K562 (cell line): ENCODE measurements at places on chromosomes 13 and 19. TPM values are rescaled to one million over a fixed set of nuclear protein-coding genes. Genes with fewer than 3 reads are reported as not detected.

DNA sequence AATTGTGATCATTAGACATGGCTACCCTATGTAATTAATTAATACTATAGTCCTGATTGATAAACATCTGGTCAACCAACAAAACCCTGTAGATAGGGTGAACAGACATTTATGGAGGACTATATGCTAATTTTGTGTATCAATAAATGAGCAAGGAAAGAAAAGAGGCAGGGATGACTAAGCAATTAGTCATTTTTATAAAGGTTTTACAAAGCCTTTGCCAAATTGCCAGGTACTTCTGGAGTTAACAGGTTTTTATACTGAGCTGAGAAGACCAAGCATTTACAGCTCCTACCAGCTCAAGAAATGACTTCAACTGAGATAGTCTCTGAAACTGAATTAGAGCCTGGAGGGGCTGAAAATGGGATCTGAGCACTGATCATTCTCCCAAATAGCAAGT lies 186.8 kb upstream of the PRR20A start:
- no peak for DNase-seq

The FXYD3 gene
- 0.24 and 0.60 TPM in 2 replicates for total RNA-seq

The ZNF587 gene
- 33.9 and 35.1 TPM in 2 replicates for total RNA-seq

DNA sequence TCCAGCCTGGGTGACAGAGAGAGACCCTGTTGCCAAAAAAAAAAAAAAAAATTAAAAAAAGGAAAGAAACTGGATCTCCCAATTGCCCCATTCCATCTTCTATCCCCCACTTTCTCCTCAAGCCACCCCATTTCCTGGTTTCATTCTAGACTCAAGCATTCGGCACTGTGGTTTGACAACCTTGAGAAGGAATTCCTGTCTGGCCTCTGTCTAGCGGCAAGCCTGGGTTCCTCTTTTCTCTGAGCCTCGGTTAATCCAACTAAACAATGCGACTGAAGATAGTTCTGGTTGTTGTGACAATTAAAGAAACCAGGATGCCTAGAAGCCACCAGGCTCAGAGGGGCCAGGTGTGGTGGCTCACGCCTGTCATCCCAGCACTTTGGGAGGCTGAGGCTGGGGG lies 3.3 kb upstream of the C3 start:
- no peak for DNase-seq

DNA sequence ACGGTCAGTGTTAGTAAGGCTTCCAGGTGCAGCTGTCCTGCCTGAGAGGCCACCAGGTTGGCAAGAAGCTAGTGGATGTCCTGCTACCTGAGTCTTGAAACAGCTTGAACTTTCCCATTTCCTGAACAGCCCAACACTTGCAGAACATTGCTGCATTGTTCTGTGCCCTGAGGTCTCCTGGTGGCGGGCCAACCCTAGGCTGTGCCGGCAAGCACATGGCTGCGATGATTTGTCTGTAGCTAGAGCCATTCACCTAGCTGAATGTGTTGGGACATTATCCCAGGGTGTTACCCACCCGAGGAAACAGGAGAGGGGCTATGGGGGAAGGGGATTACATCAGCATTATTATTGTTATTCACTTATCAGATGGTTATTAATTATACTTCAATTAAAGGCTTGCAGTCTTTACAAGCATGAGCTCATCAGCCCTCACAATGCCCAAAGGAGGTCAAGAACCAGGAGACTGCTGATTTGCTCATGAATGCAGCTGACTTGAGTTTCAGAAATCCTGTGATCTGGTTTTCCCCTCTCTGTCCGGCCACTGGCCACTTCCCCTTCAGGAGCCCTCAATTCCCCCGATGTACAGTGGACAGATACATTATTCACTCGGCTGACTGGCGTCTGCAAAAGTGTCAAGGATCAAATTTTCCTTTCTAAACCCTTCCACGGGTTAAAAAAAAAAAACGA lies 187.6 kb upstream of the TSC22D1 start:
- no peak for DNase-seq

DNA sequence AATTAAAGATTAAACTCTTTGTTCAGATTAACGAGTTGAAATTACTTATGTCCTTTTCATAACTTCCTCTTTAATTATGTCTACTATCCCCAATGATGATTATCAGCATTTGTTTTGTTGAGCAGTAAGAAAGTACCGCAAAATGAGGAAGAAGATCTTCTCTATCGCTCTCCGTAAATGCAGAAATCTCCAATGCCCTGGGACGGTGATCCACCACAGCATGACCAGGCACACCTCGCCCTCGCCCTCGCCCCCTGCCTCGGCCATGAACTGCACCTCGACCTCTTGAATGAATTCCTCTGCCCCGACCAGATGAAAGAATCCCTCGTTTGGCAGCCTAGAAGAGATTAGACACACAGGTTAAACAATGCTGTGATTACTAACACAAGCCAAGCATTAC lies 69.1 kb downstream of the RBM26 start:
- DNase-seq: no peak

DNA sequence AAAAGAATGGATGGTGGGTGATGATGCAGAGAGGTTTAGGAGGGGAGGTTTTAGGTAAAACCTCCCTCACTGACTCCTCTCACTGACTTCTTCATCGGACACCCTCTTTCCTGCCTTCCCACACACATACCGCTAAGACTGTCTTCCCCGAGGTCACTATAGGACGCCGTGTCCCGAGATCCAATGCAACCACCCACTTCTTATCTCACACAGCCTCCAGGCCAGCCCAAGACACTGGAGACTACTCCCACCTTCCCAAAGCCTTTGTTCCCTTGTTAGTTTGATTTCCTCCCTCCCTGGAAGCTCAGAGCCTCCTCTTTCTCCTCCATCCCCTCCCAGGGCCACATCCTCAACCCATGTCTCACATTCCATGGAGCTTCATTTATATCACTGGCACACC lies 16.5 kb upstream of the CAMSAP3 start:
- DNase-seq: no peak

The PDE4C gene
- total RNA-seq: 0.29 and 0.45 TPM in 2 replicates

DNA sequence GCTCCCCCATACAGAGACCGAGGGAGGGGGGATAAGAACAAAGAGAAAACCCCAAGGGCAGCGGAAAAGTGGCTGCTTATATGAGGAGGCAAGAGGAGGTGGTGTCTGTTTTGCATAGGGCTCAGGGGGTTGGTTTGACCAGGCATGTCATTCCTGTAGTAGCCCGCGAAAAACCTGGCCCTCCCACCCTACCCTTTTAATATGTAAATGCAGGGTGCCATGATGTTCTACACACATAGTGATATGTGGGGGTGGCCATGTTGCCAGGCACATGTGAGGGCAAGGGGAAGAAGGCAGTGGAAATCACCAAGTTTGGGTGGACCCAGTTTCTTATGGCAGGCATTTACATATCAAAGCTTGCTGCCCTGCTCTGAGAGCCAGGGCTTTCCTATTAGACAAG lies 203.5 kb upstream of the UBL3 start:
- DNase-seq: no peak

DNA sequence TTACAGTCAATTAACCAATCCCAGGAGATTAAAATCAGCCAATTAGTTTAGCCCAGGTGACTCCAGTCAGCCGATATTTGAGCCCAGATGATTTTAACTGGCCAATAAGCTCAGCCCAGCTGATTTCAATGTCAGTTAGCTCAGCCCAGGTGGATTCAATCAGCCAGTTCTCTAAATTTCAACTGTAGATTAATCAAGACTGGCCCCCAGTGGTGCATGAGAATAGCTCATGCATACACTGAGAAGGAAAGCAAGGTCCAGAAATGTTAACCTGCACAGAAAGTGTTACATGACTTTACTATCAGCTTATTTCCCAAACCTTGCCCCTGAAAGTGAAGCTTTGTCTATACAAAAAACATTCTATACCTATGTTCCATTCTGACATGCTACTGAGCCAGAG lies 55.4 kb upstream of the ZNF724 start:
- no peak for DNase-seq

GRCh38 chr19:7393939-7394730 lies 45.4 kb downstream of the ARHGEF18 start:
- DNase-seq: no peak

The CYP4F2 gene
- total RNA-seq: 0.22 and 0.51 TPM in 2 replicates

The HPN gene
- 0.20 and 0.36 TPM in 2 replicates for total RNA-seq

DNA sequence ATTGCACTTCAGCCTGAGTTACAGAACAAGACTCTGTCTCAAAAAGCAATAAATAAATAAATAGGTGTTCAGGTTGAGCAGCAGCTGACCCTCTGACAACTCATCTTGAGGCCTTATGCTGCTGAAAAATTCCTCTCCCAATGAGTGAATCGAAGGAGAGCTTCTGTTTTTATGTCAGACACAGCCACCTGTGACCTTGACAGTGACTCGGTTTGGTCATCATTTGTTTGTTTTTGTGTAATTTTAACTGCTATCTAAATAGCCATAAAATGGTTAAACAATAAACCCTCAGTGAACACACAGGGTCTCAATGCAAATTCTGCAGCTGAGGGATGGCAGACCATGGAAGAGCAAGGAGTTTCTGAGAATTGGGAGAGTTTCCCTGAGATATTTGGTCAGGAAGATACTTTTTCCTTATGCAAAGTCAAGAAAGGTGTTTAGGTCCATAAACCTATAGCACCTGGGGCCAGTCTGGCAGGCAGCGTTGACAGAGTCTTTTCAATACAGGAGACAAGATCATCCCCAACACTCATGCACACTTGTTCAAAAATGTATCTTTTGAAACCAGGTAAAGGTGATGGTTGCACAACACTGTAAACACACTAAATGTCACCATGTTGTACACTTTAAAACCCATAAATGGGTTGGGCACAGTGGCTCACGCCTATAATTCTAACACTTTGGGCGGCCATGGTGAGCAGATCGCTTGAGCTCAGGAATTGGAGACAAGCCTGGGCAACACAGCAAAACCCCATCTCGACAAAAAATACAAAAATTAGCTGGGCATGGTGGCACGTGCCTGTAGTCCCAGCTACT lies 16.6 kb upstream of the SLC25A30 start:
- DNase-seq: no peak
